PC-9 (cell line): ENCODE measurements at places on chromosomes 7 and 10.

DNA sequence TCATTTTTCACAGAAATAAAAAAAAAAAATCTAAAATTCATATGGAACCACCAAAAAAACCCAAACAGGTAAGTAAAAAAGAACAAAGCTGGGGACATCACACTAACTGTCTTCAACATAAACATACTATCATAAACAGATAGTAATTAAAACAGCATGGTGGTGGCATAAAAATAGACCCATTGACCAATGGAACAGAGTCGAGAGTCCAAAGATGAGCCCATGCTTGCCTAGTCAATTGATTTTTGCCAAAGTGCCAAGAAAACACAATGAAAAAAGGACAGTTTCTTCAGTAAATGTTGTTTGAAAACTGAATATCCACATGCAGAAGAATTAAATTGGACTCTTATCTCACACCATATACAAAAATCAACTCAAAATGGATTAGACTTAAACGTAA is 513.2 kb upstream of the PHF14 start:
- no peak for DNase-seq

DNA sequence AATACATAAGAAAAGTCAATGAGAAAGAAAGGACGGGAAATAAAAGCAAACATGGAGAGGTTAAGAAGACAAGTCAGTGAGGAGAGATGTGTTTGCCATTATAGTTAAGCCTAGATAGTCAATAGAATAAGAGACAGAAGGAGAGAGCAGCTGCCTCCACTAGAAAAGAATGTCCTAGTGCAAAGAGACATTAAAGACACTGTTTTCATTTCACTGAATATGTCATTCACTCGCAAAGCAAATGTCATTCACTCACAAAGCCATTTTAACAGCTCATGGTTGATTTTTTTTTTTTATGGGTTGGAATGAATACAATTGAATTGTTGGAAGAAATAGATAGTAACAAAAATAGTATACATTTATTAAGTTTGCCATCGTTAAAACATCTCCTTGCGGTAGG is 1007.6 kb downstream of the DNAJB9 start:
- DNase-seq, result no peak

DNA sequence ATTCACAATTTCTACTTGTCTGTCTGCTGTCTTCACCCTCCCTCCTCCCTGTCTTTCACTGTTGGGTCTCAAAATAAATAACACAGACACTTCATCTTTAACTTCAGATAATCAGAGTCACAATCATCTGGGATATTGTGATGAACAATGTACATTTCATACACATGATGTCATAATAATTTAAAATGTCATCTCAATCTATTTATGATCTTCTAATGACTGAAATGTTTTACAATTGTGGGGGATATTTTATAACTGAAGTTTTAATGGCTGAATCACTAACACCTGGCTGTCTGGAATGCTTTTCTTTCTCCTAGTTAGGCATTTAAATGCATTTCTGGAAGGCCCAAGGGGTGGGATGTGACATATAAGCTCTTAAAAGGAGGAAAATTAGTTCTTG is 859.8 kb downstream of the LRMDA start:
- DNase-seq, result no peak

GRCh38 chr7:157784041-157784835 is 447.4 kb downstream of the DNAJB6 start:
- no peak for DNase-seq

DNA sequence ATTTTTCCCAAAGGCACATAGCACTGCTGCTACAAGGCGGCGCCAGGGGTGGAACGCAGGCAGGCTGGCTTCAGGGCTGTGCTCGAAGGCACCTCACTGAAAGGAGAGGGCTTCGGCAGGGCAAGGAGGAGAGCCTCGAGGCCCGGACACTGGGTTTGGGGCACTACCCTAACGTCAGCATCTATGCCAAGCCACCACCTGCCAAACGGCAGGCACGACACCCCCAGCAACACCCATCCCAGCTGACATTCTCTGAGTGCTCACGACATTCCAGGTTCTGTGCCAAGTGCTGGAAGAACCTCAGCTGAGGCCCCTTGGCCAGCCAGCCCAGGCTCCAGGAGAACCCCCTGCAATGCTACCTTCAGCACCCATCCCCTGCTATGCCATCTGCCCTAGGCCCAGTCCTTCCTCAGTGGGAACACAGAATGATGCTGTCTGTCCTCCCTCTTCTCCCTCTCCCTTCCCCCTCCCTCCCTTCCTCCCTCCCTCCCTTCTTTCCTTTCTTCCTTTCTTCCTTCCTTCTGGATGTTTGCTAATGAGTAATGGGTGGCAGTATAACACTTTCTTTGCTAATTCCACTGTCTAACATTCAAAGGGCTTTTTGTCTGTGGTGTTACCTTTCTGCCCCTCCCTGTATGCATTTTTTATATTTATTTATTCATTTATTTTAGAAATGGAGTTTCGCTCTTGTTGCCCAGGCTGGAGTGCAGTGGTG is 24.3 kb downstream of the ZCCHC24 start:
- no peak for DNase-seq

GRCh38 chr7:151403764-151404163 is 6.1 kb downstream of the WDR86 start:
- peak; percentile 49 for DNase-seq

DNA sequence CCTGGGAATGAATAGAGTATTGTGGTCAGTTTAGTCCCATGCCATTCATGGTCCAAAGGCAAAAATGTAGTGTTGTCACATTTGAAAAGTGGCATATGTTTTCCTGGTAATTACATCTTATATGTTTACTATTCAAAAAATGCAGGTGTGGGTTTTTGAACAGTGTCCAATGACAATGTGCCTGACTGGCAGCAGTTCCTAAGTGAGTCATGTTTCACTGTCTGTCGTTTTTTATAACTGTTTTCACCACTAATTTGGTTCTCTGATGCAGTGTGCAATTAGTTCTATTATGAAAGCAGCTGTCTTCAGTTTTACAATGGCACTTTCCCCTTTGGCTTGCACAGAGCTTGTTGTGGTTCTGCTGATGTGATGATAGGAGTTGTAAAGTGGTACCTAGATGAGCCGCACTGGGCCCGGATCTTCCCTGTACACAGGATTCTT is 162.3 kb downstream of the SEM1 start:
- peak; percentile 88 for DNase-seq
